NCI-H2171 (cell line): ENCODE measurements at places on chromosomes 16 and 17.

DNA sequence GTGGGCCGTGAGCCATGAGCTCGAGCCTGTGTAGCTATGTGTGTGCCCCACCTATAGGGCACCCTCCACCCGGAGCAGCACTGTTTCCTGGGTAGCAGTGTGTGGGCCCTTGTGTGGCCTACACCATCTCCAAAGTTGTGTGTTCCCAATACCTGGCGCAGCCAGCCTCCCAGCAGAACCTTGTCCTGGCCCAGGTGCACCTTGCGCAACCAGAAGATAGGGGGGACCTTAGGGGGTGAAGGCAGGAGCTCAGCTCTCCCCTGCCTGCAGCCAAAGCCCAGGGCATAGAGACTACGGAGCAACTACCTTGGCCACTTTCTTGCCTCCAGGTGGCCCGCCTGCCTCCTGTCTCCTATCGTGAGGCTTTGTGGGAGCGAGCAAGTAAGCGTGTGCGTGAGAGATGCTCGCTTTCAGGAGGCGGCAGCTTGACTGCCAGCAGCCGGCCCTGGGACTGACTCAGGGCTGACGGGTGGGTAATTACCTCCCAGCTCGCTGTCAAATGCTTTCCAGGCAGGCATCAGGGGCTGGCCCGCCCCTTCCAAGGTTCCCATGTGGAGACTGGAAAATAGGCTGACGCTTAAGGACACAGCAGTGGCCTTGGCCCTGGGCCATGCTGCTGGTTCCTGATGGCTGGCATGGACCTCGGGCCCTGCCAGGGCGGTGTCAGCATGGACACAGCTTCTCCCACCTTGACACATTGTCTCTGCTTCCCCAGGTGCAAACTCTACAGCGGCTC, 19.0 kb downstream of the TRAF7 start:
- DNase-seq = no peak

GRCh38 chr16:66886914-66887313, 6.6 kb downstream of the PDP2 start:
- no peak for DNase-seq

DNA sequence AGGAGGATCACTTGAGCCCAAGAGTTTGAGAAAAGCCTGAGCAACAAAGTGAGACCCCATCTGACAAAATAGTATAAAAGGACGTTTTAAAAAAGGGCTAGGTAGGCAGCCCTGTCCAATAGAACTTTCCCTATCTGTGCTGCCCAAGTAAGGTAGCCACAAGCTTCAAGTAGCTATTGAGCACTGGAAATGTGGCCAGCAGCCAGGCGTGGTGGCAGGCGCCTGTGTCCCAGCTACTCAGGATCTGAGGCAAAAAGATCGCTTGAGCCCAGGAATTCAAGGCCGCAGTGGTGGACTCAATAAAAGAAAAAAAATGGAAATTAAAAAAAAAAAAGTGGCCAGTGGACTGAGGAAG, 1.5 kb upstream of the NQO1 start:
- DNase-seq = no peak

DNA sequence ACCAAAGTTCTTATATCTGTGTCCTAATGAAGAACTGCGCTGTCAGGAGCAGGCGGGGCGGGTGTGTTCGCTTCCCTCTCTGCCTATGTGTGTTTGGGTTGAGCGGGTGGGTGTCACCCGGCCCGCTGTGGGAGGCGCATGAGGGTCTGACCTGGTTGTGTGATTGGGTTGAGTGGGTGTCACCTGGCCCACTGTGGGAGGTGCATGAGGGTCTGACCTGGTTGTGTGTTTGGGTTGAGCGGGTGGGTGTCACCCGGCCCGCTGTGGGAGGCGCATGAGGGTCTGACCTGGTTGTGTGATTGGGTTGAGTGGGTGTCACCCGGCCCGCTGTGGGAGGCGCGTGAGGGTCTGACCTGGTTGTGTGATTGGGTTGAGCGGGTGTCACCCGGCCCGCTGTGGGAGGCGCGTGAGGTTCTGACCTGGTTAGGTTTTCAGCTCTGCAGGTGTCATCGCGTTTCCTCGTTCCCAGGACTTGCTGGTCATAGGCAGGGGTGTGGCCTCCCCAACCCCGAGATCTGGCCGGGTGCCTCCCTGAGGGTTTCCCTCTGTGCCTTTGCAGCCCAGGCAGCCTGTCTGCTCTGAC, 69.6 kb upstream of the ZNF750 start:
- DNase-seq = no peak

DNA sequence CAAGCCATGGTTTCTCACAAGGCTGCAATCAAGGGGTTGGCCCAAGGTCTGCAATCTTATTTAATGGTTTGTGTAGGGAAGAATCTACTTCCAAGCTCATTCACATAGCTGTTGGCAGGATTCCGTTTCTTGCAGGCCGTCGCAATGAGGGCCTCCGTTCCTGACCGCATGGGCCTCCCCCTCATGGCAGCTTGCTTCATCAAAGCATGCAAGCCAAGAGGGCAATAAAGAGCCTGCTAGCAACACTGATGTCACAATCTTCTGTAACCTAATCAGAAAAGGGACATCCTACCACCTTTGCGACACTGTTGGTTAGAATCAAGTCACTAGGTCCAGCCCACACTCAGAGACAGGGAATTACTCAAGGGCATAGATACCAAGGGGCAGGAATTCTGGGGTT, 95.5 kb downstream of the CCT6B start:
- DNase-seq = no peak

GRCh38 chr16:22692034-22692433, 121.9 kb upstream of the HS3ST2 start:
- DNase-seq = no peak

GRCh38 chr17:47975189-47975822, 4.4 kb downstream of the CDK5RAP3 start:
- DNase-seq = no peak

DNA sequence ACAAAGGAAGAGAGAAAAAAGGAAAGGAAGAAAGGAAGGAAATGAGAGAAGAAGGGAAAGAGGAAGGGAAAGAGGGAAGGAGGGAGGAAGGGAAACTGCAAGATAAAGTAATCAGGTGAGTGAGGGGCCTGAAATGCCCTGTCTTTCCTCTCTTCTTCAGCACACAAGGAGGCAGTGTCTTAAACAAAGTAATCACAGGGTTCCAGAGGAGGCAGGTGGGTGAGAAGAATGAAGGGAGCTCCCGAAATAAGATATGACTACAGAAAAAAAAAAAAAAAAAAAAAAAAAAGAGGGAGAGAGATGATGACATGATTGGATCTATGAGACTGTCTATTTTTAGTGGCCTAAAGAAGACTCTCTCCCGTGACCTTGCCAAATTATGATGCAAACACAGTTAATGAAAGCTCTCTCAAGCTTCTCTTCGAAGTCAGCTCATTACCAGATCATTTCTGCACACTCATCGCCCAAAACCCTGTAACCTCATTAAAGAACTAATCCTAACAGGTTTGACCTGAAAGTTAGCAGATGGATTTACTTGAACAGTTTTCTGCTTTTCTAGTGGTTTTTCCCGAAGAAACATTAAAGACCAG, 53.6 kb downstream of the CDH11 start:
- no peak for DNase-seq

GRCh38 chr17:75147878-75148546, 6.3 kb downstream of the JPT1 start:
- no peak for DNase-seq

- no peak for DNase-seq
Observed at GRCh38 chr17:78795861-78796516, 13.9 kb upstream of the CYTH1 start.

DNA sequence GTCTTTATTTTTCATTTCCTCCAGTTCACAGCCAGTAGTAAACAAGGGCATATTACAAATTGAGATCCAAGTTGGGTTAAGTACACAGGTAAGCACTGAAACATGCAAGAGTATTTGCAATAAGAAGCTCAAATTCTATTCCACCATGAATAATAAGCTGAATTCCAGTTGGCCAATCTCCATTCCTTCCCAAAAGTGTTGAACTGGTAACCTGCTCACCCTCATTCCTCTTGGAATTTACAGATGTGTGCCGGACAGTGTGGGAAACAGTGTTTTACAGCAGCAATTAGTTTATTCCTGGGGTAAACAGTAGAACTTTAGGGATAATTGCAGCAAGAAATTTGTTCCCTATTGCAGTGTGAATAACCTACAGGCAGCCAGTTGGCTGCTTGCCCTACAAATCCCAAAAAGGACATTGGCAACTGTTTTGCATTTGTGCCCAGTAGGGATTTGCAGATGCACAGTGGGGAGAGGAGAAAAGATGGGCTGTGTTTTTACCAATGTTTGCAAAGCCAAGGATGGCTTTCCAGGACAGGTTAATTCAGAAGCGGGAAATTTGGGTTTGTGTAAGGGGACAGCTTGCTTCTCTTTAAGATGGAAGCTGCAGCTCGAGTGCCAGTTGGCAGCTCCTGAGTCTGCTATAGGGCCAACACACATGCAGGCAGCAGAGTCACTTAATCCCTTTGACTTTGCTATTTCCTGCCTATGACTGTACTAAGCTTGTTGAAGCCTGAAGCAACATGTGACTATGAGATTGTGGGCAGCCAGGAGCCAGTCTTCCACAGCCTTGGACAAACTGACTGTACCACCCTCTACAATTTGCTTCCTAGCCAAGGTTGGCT, 318.9 kb downstream of the MAP2K6 start:
- DNase-seq = no peak

DNA sequence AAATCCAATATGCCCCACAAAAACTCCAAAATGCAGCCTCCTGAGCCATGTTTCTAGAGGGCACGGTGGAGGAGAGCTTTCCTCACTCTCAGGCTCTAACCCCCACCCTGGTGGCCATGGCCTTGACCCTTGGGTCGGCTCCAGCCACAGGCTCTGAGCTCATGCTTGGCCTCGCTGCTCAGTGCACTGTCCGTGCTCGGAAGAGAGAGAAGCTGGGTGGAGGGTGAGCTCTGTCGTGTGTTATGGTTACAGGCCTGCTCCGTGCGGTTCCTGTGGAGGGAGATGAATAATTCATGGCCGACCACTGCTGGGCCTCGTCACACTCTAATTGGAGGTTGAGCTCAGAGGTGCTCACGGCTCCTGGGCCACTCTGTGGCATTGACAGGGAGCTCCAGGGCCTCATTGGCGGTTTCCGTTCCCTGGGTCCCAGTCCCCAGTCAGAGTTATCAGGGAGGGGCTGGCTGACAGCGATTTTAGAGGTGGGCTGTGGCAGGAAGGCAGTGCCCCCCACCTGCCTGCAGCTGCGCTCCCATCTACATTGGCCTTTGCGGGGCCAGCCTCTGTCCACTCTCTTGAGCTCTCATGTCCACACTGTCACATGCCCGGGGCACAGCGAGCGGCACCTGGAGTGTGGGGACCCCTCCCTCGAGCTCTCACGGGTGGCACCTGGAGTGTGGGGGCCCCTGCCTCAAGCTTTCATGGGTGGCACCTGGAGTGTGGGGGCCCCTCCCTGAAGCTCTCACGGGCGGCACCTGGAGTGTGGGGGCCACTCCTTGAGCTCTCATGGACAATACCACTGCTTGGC, 24.9 kb downstream of the ACSF3 start:
- DNase-seq = no peak

GRCh38 chr16:82628088-82628423, 1.3 kb downstream of the CDH13 start:
- DNase-seq = no peak

GRCh38 chr16:25481636-25482035, 210.1 kb upstream of the HS3ST4 start:
- no peak for DNase-seq

GRCh38 chr16:11231367-11231970, 24.5 kb downstream of the SOCS1 start:
- DNase-seq = no peak

DNA sequence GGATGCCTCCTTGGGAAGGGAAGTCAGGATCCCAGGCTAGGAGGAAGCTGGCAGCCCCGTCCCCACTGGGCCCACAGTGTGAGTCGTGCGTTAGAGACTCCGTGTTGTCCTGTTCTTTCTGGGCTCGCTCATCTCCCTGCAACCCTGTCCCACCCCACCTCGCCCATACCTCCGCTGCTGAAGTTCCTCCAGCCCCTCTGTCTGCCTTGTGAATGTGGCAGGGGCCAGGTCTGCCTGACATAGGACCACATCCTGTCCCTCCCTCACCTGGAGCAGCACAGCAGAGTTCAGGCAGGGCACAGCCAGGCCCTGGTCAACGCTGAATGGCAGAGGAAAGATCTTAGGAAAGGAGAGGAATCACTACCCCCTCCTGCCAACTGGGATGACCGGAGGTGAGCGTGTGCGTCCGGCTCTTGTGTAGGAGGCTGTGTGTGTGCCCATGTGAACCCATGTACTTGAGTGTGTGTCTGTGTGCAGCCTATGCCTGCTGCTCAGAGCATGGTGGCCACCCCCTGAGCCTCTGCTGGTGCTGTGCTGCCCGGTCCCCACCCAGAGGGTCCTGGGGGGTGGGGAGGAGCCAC, 12.8 kb downstream of the KCNJ18 start:
- DNase-seq = no peak

DNA sequence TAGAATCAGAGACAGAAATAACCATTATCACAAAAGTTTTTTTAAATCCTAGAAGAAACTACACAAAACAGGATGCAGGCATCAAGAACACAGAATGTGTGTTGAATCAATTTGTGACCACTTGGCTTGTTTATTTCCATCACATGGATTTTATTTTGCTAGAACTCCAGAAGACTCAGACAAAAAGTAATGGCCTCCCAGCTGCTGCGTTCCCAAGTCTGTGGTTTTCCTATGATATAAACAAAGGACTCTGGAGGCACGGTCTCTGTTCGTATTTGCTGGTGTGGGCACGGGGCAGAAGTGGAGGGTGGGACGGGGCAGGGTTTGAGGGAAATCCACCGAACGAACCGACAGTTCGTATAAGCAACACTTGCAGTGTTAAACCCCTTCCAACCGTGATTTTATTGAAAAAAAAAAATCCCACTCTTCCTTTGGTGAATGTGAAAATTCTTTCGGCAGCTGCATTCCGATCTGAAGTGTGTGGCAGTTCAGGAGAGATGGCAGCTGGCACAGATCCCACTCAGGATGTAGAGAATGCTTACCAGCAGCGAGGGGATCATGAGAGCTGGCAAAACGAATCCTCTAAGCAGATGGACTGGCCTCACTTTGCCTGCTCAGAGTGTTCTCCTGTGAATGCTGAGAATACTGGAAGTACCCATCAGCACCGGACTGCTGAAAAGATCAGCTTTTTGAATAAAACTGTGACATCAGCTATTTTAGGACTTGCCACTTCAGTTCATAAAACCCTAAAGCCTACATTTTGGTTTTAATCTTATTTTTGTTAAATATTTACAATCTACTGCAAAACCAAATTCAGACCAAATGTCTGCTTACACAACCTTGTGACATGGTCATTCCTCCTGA, 165.2 kb downstream of the VPS53 start:
- DNase-seq = peak; percentile 26

DNA sequence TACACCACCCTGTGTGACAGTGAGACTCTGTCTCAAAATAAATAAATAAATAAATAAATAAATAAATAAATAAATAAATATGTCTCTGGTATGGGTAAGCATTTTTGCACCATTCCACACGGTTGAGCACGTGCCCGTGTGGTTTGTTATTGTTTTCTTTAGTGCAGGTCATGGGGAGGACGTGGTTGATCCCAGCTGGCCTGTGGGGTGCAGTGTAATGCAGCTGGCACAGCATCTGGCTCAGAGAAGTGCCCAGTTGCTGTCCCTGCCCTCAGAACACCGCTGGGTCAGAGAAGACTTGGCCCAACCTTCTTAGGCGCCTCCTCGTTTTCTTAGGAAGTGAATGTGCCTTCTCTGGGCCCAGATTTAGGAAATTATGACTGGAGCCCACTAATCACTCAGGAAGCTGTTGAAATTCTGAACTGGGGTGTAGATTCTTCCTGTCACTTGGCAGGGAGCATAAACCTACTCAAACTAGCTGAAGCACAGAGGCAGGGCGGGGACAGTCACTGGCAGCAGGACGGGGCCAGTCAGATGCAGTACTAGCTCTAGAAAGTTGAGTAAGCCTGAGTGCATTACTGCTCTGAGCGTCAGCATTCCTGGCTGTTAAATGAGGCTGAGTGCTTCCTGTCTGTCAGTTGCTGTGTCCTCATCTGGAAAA, 85.9 kb downstream of the SNX29 start:
- DNase-seq = no peak

- no peak for DNase-seq
Observed at GRCh38 chr16:30457743-30458560, 12.3 kb upstream of the SEPHS2 start.
